ENCODE measurements at places on chromosomes 12 and 14.

DNA sequence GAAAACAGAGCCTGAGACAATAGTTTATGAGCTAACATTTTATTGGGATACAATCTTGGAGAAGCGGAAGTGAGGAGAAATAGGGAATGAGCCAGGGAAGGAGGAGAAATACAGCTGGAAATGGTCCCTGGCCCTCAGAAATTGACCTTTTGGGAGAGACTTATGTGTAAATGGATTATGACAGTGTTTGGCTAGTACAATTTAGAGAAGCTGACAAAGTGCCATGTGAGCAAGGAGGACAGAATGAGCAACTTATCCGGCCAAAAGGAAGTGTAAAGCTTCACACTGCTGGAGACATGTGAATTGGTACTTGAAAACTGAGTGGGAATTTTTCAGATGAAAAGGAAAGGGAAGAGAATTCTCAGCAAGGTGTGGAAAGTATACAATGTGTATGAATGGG, 2.9 kb downstream of the GLIPR1 start:
- peak overlapping the region; percentile 52 for H3K4me3 ChIP-seq
- no peaks in the 10 kb centered on the region for H3K27me3 ChIP-seq
- no peaks in the 10 kb centered on the region for H3K36me3 ChIP-seq
- DNase-seq = no peak
- H3K27ac ChIP-seq = peak overlapping the region; percentile 20

DNA sequence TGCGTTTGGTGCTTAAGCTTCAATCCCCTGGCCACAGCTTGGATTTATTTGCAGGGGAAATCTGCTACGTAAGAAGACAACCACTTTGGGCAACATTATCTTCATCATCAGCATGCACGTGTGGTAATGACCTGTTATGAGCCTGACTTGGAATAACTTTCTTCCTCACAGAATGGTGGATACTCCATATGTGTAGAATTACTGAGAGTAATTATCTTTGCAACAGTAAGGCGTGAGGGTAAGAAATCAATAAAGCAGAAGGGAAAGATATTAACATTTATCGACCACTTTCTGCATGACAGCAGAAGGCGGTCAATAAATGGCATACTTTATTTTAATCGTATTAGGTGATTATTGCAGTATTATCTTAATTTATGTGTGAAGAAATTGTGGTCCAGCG, 152.7 kb downstream of the RGS6 start:
- H3K27me3 ChIP-seq = no peaks in the 10 kb centered on the region
- no peak overlapping the region for H3K4me3 ChIP-seq
- H3K4me1 ChIP-seq = no peaks in the 10 kb centered on the region
- no peak overlapping the region for H3K27ac ChIP-seq
- no peaks in the 10 kb centered on the region for H3K36me3 ChIP-seq
- no peak for DNase-seq

- no peak overlapping the region for H3K4me3 ChIP-seq
- no peaks in the 10 kb centered on the region for H3K27me3 ChIP-seq
Measured at GRCh38 chr12:80892597-80893445, 44.9 kb downstream of the LIN7A start.

DNA sequence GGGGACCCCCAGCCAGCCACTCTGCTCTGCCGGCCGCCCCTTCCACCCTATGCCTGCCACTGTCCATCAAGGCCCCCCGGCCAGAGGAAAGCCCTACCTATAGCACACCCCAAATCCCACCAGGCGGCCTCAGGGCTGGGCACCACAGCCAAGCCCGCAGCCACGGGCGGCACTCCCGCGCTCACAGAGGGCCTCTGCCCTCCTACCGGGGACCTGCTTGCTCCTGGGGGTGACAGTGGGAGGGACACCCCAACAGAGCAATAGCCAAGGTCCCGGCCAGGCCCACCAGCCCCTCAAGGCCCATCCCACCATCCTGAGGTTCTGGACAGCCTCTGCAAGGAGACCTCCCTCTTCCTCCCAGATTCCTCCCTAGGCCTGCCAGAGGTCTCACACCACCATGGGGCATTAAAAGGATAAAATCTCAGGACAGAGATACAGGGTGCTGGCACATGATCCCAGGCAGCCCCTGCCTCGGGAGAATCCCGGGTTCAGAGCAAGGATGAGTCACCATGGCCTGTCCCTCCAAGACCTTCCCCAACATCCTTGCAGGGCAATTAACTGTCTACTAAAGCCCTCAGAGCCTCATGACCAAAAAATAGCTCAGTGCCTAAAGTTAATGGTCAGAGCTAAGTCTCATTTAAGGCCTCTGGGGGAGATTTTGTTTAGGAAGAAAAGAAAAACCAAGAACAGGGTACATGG, 17.1 kb downstream of the CCDC85C start:
- H3K27ac ChIP-seq = no peak overlapping the region
- H3K4me3 ChIP-seq = no peak overlapping the region
- H3K27me3 ChIP-seq = no peaks in the 10 kb centered on the region
- peaks cover 14% of the 10 kb centered on the region for H3K4me1 ChIP-seq

DNA sequence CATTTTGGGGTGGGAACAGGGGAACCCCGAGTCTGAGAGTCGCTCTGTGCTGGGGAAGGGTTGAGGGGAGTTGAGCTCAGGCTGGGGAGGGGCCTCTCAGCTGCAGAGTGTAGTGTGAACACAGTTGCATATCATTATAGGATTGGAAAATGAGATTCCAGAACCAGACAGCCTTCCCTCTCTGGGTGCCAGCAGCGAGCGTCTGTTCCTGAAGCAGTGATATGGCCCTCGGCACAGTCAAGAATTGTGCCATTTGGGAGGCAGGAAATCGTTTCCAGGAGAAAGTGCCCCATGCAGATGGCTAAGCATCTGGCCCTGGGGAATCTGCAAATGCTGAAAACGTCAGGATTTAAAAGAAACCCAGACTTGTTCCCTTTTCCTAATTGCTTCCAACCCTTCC, 70.4 kb upstream of the SFSWAP start:
- no peak overlapping the region for H3K27ac ChIP-seq
- no peak overlapping the region for H3K4me3 ChIP-seq
- no peaks in the 10 kb centered on the region for H3K27me3 ChIP-seq

DNA sequence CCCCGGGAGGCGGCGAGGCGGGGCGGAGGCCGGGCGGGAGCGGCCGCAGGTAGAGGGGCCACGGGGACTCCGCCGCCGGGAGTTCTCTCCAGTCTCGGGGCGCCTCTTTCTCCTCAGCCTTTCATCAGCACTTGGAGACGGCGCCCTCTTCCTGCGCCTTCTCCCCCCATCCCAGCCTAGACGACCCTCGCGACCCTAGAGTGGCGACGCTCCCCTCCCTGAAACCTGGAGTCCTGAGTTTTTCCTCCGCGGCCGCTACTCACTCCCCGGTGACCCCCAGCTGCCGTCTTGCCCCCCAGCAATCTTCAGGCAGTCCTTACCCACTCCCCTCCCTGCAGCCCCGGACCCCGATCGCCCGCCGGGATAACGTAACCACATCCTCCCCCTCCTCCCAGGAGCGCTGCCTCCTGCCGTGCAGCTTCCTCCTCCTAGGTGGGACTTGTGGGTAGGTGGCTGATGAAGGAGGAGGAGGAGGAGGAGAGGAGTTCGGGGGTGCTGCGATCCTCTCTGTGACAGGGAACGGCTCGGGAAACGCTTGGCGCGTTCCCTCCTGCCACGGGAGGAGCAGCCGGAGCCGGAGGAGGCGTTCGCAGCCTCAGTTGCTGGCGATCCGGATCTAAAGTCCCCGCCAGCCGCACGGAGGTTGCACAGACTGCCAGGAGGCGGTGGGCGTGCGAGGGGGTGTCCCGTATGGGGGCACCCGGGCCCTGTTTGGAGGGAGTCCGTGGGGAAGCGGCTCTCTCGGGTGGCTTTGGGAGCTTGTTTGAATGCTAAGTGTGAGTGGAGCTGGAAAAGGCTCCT, 891 bp downstream of the PLEKHA5 start:
- no peaks in the 10 kb centered on the region for H3K36me3 ChIP-seq
- H3K27ac ChIP-seq = peak overlapping the region; percentile 84
- peak; percentile 71 for DNase-seq
- no peaks in the 10 kb centered on the region for H3K27me3 ChIP-seq
- peaks cover 8% of the 10 kb centered on the region for H3K4me1 ChIP-seq

GRCh38 chr14:91244501-91244901, at the start of gene GPR68:
GPR68 (minus strand) TSS chr14:91244704; CDS start chr14:91235050, 9,654 bp downstream.
- H3K27me3 ChIP-seq = no peaks in the 10 kb centered on the region
- peak within 1 kb of the TSS; percentile 23 for H3K4me3 ChIP-seq
- H3K27ac ChIP-seq = peak within 1 kb of the TSS; percentile 65
- no peak for DNase-seq
- peaks cover 21% of the 10 kb centered on the region for H3K4me1 ChIP-seq

DNA sequence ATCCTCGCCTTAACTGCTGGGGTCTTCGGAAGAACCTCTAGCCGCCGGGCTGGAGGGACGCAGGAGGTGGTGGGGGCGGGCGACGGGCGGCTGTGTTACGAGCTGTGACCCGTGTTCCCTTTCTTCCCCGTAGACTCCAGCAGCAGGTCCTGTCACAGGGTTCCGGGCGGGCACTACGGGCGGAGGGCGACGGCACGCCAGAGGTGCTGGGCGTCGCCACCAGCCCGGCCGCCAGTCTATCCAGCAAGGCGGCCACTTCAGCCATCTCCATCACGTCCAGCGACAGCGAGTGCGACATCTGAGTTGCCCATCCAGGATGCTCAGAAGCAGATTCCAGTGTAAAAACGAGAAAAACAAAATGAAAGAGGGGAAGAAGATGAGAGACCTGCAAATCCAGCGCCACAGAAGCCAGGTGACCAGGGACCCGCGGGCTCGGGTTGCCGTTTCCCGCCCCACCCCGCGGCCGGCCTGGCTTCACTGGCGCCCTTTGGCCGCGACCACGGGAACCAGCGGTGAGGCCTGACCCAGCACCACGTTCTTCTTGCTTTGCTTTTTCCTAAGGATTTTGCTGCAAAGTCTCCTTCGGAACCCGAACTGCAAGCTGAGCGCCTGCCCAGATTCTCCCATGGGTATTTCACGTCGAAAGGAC, 2.1 kb downstream of the SIX6 start:
- DNase-seq = no peak
- H3K36me3 ChIP-seq = no peaks in the 10 kb centered on the region
- H3K4me1 ChIP-seq = peaks cover 14% of the 10 kb centered on the region
- no peak overlapping the region for H3K27ac ChIP-seq
- no peak overlapping the region for H3K4me3 ChIP-seq

GRCh38 chr14:61889914-61890351, 127.7 kb downstream of the SNAPC1 start:
- H3K4me3 ChIP-seq = no peak overlapping the region
- no peaks in the 10 kb centered on the region for H3K36me3 ChIP-seq
- no peak for DNase-seq

DNA sequence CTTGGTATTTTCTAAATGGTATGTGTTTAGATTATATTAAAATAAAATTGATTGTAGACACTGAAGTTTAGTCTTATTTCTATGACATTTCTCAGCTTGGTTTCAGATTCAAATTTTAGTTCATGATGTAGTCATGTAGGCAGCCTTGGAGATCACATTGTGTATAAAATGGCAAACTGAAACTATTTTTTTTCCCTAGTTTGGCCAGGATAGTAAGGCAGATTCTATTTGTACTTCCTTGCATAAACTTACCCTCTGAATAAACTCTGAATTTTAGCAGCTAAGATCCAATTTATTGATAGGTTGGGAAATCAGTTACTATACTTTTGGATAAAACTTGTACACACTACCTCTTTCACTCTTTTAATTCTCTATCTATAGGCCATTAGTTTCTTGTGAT, 30.4 kb downstream of the PAPOLA start:
- no peaks in the 10 kb centered on the region for H3K27me3 ChIP-seq
- H3K36me3 ChIP-seq = peaks cover 74% of the 10 kb centered on the region
- H3K4me1 ChIP-seq = no peaks in the 10 kb centered on the region

GRCh38 chr14:22928237-22929103, 706 bp downstream of the PRMT5 start:
- H3K4me1 ChIP-seq = peaks cover 17% of the 10 kb centered on the region
- peaks cover 38% of the 10 kb centered on the region for H3K36me3 ChIP-seq
- no peaks in the 10 kb centered on the region for H3K27me3 ChIP-seq
- DNase-seq = no peak
- H3K27ac ChIP-seq = peak overlapping the region; percentile 87

GRCh38 chr14:56905282-56905681, 95.0 kb upstream of the OTX2 start:
- H3K27me3 ChIP-seq = no peaks in the 10 kb centered on the region
- no peak for DNase-seq
- no peak overlapping the region for H3K27ac ChIP-seq
- H3K36me3 ChIP-seq = no peaks in the 10 kb centered on the region
- no peaks in the 10 kb centered on the region for H3K4me1 ChIP-seq

DNA sequence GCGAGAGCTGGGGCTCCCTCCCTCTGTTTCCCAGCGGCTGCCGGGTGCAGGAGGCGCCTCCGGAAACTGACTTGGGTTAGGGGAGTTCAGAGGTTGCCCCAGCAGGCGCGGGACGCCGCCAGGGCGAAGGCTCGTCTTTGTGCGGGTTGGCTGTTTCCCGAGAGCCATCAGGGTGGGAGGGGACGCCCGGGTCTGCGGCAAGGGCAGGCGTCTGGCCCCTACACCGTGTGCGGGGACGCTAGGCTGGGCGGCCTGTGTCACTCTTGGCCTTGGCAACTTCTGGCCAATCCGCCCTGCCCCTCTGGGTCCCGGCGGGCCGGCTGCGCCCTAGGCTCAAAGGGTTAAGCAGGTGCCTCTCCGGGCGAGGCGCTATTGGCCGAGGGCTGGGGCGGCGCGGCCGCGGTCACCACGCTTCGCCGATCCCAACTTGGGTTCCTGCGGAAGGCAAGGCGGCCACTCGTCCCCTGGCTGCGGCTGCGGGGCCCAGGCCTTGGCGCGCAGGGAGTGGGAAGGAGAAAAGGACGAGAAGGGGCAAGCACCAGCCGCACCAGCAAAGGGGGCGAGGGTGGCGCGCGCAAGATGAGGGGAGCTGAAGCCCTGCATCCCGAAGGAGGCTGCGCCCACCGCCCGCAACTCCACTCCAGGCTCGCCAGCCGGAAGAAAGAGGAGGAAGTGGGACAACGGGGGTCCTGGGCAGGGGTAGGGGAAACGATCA, 5.6 kb upstream of the NPAS3 start:
- H3K4me1 ChIP-seq = peaks cover 18% of the 10 kb centered on the region
- H3K27ac ChIP-seq = no peak overlapping the region
- H3K36me3 ChIP-seq = no peaks in the 10 kb centered on the region
- peak; percentile 54 for DNase-seq
- peaks cover 65% of the 10 kb centered on the region for H3K27me3 ChIP-seq

GRCh38 chr14:79600406-79600805, 610.9 kb downstream of the DIO2 start:
- no peak overlapping the region for H3K4me3 ChIP-seq
- no peaks in the 10 kb centered on the region for H3K27me3 ChIP-seq
- no peaks in the 10 kb centered on the region for H3K4me1 ChIP-seq
- no peaks in the 10 kb centered on the region for H3K36me3 ChIP-seq
- H3K27ac ChIP-seq = no peak overlapping the region

- no peaks in the 10 kb centered on the region for H3K4me1 ChIP-seq
- no peak for DNase-seq
- H3K4me3 ChIP-seq = no peak overlapping the region
Measured at GRCh38 chr12:72010356-72010755, 71.7 kb downstream of the TPH2 start.

GRCh38 chr14:70641548-70642302, at the start of gene TTC9:
TTC9 (plus strand) TSS chr14:70641916; CDS start chr14:70642130, 214 bp downstream.
- H3K4me1 ChIP-seq = peaks cover 24% of the 10 kb centered on the region
- peak; percentile 76 for DNase-seq
- H3K27me3 ChIP-seq = peaks cover 6% of the 10 kb centered on the region
- H3K36me3 ChIP-seq = no peaks in the 10 kb centered on the region

GRCh38 chr12:92928421-92928961, 604 bp downstream of the EEA1 start:
- H3K36me3 ChIP-seq = no peaks in the 10 kb centered on the region
- DNase-seq = no peak
- H3K4me3 ChIP-seq = peak overlapping the region; percentile 68
- H3K27ac ChIP-seq = peak overlapping the region; percentile 95
